HCT116 (cell line): ENCODE measurements at places on chromosomes 2 and 18. TPM values are rescaled to one million over a fixed set of nuclear protein-coding genes. Genes with fewer than 3 reads are reported as not detected.

GRCh38 chr2:214796911-214797310, 12.6 kb downstream of the BARD1 start:
- DNase-seq, result no peak

The CHRND gene
- total RNA-seq, result not detected

GRCh38 chr18:45958730-45959129, 8.4 kb downstream of the EPG5 start:
- no peak for DNase-seq

- no peak for DNase-seq
Measured at GRCh38 chr2:60508339-60508917, 45.0 kb downstream of the BCL11A start.

DNA sequence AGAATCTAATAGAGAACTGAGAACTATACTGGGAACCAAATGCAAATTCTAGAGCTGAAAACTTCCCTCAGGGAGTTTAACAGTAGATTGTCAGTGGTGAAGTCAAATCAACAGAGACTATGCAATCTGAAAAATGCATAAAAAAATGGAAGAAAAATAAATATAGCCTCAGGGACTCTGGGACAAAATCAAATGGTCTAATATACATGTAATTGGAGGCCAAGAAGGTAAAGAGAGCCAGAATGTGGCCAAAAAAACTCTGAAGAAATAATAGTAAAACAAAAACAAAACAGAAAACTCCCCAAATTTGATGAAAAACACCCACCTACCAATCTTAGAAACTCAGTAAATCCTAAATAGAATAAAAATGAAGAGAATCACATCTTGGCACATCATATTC, 16.5 kb downstream of the DNAJC27 start:
- no peak for DNase-seq

The SPC25 gene
- 29.8 TPM for total RNA-seq

GRCh38 chr2:82395531-82395930, 2063.5 kb downstream of the SUCLG1 start:
- no peak for DNase-seq

The CGREF1 gene
- total RNA-seq, result 4.0 TPM

GRCh38 chr2:176380341-176380740, 111.1 kb downstream of the MTX2 start:
- no peak for DNase-seq

- no peak for DNase-seq
Measured at GRCh38 chr2:196217116-196217515, 45.7 kb upstream of the STK17B start.

GRCh38 chr2:17199741-17200140, 318.5 kb downstream of the RAD51AP2 start:
- DNase-seq, result no peak

GRCh38 chr2:232903989-232904388, 33.9 kb downstream of the SNORC start:
- no peak for DNase-seq

GRCh38 chr2:48250943-48251342, 279.0 kb upstream of the STON1 start:
- DNase-seq, result no peak

GRCh38 chr2:221364672-221365071, 207.4 kb downstream of the EPHA4 start:
- no peak for DNase-seq

GRCh38 chr18:22847392-22847791, 85.7 kb upstream of the RBBP8 start:
- DNase-seq, result no peak

DNA sequence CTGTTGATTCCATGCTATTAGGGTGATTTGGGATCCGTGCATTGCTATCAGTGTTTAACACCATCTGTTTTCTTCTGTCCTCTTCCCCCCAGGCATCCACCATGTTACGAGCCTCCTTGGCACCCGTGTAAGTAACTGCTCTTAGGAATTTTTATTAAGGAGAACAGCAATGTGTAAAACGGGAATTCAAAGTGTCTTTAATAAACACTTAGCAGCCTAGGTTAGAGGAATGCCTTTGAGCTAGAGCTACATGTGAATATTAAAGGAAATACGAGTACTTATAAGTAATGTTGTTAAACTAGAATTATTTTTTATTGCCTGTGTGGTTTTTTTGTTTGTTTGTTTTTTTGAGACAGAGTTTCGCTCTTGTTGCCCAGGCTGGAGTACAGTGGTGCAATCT, 58.1 kb downstream of the ARMC9 start:
- no peak for DNase-seq

GRCh38 chr18:1361936-1362335, 457.3 kb downstream of the ADCYAP1 start:
- no peak for DNase-seq

The WDR35 gene
- total RNA-seq, result 9.6 TPM

GRCh38 chr2:68319398-68320117, at the start of gene CNRIP1:
TSS of gene CNRIP1 (minus strand) at chr2:68319949. CDS start at chr2:68319400, 549 bp downstream.
- no peak for DNase-seq

The CENPO gene
- total RNA-seq, result 27.9 TPM

- no peak for DNase-seq
Measured at GRCh38 chr18:52077251-52077983, 262.6 kb upstream of the DCC start.

The RETREG2 gene
- total RNA-seq, result 63.7 TPM

DNA sequence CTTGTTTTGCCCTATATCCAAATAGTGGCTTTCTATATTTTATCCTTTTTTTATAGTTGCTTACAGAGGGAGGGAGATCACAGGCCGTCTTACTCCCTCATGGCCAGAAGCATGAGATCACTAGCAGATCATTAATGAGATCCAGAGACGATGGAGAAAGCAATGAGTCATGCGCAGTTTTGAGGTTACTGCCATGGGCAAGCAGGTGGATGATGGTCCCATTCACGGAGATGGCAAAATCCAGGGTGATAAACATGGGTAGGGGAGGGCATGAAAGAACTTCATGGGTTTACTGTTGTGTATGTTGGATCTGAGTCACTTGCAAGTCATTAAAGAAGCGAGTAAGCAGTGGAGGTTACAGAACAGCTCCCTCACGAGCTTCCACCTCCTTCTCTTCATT, 60.4 kb downstream of the C18orf63 start:
- no peak for DNase-seq

DNA sequence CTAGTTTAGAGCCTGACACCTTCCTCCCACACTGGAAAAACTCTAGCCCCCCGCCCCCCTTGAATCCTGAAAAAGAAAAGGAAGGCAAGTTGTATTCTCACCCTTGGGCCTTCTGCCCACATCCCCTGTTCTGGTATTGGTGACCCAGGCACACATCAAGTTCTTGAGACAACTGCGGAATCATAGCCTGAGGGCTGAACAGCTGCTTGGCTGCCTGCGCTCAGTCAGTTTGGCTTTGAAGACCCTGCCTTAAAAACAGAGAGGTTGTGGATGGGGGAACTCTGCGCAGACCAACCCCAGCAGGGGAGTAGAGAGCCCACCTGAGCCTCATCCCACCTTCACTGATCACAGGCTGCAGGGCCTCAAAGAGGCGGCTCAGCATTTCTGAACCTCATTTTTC, 229.2 kb downstream of the ANAPC1 start:
- no peak for DNase-seq

- no peak for DNase-seq
Measured at GRCh38 chr2:147449323-147449991, 395.4 kb upstream of the ACVR2A start.

GRCh38 chr2:67510745-67511144, 113.6 kb downstream of the ETAA1 start:
- DNase-seq, result no peak

- DNase-seq, result no peak
Measured at GRCh38 chr2:169472249-169472648, 7.0 kb upstream of the BBS5 start.

DNA sequence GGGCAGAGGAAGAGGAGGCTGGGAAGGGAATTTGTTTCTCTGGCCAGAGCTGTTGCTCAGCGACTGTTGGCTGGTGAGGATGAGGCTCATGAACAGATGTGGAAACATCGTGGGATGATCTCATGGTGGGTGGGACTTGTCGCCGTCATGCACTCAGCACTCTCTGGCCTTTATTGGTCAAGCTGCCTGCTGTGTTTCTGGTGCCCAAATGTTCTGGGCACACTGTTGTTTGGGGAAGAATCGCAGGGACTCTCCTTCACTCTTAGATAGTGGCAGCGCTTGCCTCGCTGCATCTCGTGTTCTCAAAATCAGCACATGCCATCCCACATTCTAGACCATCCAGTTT, 145.6 kb downstream of the AGAP1 start:
- no peak for DNase-seq

DNA sequence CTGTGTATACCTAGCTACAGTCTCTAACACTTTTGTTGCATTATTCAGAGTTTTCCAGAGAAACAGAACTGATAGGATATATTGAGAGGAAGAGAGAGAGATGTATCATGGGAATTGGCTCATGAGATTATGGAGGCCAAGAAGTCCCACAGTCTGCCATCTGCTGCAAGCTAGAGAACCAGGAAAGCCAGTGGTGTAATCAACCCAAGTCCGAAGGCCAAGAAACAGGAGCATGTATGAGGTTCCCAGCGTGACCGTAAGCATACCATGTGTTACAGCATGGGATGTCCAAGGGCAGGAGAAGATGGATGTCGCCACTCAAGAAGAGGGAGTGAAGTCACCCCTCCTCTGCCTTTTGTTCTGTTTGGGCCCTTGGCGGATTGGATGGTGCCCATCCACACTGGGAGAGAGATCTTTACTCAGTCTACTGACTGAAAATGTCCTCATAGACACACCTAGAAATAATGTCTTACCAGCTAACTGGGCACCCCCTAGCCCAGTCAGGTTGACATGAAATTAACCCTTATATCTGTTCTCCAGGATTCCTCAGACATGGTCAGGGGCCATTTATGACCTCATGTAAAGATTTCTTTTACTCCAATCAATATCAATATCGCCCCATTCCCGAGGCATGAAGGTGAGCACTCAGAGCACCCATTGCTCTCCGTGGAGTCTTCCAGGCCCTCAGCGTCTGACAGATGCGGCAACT, 179.6 kb downstream of the CTIF start:
- DNase-seq, result no peak

The CCDC141 gene
- total RNA-seq, result 0.30 TPM

- DNase-seq, result no peak
Measured at GRCh38 chr2:173045181-173045580, 30.5 kb upstream of the MAP3K20 start.

DNA sequence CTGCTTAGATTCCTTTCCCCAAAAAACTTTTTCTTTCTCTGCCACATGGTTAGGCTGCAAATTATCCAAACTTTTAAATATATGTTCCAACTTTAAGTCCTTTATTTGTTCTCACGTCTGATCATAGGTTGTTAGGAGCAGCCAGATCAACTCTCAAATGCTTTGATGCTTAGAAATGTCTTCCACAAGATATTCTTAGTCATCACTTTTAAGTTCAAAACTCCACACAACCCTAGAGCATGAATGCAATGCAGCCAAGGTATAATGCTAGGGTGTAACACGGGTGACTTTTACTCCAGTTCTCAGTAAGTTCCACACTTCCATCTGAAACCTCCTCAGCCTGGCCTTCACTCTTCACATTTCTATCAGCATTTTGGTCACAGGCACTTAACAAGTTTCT, 987.5 kb downstream of the DCDC2C start:
- no peak for DNase-seq

The COL6A3 gene
- 1.2 TPM for total RNA-seq

DNA sequence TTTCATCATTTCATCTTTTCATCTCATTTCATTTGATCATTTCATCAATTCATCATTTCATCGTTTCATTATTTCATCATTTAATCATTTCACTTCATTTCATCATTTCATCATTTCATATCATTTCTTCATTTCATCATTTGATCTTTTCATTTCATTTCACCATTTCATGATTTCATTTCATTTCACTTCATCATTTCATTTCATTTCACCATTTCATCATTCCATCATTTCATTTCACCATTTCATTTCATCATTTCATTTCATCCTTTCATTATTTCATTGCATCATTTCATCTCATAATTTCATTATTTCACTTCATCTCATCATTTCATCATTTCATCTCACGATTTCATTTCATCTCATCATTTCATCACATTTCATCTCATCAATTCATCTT, 127.8 kb downstream of the ANKRD30BL start:
- DNase-seq, result no peak

The KHK gene
- total RNA-seq, result 6.7 TPM
